ENCODE measurements at places on chromosomes 5 and 9.

DNA sequence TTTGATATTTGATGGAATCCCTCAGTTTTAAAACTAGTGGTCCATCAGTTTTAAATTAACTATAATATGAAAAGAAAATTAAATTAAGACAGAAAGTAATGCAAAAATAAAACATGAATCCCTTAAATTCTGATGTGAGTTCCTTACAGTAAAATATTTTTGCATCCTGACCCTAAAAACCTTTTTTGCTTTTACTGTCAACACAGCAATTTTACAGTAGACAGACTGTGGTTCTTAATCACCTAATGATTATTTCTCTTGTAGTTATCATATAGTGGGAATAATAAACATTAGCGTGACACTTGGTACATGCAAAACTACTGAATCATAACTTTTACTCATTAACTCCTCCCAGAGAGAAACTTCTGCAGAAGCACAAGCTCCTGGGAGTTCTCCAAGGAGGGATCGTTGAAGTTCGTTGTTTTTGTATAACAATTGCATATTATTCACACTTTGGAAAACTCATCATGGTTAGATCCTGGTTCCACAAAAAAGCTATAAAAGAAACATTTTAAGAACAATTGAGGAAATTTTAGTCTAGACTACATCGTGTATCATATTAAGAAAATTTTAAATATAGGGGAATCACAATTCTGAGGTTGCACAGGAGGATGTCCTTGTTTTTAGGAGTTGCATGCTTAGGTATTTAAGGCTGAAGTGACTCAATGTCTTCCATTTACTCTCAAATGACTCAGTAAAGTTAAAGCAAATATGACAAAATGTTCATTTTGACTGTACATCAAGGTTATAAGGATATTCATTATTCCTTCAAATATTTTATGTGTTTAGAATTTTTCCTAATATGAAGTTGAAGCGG is 88.2 kb upstream of the NIPAL4 start:
- no peak for DNase-seq

- DNase-seq = no peak
These were observed 62.6 kb upstream of the IER5L start for GRCh38 chr9:129240581-129241211.

- no peak for DNase-seq
These were observed 70.0 kb downstream of the DMAC1 start for GRCh38 chr9:7729371-7730163.

GRCh38 chr5:181190711-181191525 is 14.1 kb downstream of the TRIM7 start:
- no peak for DNase-seq

DNA sequence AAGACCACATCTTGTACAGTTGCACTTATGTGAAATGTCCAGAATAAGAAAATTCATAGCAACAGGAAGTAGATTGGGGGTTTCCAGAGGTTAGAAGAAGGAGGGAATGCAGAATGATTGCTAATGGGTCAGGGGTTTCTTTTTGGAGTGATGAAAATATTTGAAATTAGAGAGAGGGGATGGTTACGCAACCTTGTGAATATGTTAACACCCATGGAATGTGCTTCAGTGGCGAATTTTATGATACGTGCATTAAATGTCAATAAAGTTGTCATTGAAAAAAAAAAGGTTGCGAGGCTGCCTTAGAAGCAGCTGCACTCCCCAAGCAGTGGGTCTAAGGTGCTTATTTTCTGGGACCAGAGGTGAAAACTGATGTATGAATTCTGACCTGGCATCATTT is 64.4 kb upstream of the SUB1 start:
- no peak for DNase-seq

DNA sequence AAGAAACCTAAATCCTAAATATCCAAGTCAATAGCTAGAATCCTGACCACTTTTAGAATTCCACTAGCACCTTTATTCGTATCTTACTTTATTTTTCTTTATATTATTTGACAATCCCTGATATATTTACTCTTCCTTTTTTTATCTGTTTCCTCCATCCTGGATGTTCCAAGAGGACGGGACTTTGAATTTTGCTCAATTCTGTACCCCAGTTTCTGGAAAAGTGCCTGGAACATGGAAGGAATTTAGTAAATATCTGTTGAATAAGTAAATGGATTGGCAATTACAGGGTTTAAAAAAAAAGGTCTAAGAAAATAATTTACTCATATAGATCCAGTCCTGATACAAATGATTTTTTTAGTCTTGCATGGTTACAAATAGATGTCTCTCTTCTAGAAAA is 1.2 kb upstream of the NIPSNAP3A start:
- DNase-seq = no peak

- no peak for DNase-seq
These were observed 605.0 kb downstream of the RAB3C start for GRCh38 chr5:59187857-59188256.

- DNase-seq = no peak
These were observed 102.4 kb downstream of the CDK5RAP2 start for GRCh38 chr9:120477534-120478001.

DNA sequence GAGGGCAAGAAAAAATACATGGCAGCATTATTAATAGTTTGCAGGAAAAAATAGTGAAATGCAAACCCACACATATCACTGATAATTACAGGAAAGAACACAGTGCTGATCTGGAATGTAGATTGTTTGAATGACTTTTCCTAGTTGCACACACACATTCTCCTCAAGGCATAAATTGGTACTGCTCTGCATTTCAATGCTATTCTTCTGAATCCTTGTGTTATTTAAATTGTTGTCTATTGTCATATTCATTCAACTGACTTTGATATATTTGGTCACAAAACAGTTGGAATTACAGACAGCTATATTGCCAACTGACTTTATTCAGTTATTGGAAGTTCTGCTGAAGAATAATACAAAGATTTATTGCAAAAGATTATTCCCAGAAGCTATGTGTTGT is 139.5 kb downstream of the CDH10 start:
- DNase-seq = no peak

GRCh38 chr5:55063899-55064298 is 38.5 kb upstream of the GZMA start:
- DNase-seq = no peak

GRCh38 chr9:36120705-36121104 is 15.8 kb upstream of the GLIPR2 start:
- DNase-seq = no peak

DNA sequence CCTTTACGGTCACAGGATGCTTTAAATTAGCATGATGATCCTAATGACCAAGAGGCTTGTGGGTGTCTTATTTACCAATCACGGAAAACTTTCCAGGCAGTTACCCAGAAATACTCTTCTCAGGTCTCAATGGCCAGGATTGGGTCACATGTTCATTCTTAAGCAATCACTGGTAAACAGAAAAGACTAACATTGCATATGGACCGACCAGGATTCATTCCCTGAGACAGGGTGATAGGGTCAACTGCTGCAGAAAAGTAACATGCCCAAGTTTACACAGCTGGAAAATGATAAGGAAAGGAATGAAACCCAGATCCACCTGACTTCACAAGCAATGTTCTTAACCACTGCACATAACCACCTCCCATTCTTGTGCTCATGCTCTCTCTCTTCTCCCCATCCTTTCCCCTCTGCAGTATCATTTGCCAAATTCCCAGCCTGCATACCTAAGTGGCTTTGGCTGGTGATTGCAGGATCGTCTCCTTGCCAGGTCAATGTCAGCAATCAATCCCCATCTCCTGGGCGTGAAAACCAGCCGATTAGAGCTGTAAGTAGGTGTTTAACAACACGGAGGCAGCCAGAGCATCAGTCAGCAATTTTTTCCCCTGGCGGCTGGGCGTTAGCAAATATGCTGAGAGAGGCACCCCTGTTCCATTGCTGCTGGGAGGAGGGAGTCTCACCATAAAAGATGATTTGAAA is 219.4 kb downstream of the NMUR2 start:
- DNase-seq = no peak

- no peak for DNase-seq
These were observed 10.5 kb upstream of the ERCC6L2 start for GRCh38 chr9:95864852-95865580.

- DNase-seq = no peak
These were observed 101.5 kb upstream of the ZNF462 start for GRCh38 chr9:106761493-106761892.

GRCh38 chr5:56128113-56128512 is 105.0 kb downstream of the ANKRD55 start:
- DNase-seq = no peak

- DNase-seq = no peak
These were observed 20.8 kb upstream of the CTNNAL1 start for GRCh38 chr9:109033941-109034700.

- DNase-seq = no peak
These were observed 342.0 kb upstream of the ACTBL2 start for GRCh38 chr5:57824623-57825022.

GRCh38 chr9:94757158-94757557 is 30.7 kb downstream of the AOPEP start:
- no peak for DNase-seq

DNA sequence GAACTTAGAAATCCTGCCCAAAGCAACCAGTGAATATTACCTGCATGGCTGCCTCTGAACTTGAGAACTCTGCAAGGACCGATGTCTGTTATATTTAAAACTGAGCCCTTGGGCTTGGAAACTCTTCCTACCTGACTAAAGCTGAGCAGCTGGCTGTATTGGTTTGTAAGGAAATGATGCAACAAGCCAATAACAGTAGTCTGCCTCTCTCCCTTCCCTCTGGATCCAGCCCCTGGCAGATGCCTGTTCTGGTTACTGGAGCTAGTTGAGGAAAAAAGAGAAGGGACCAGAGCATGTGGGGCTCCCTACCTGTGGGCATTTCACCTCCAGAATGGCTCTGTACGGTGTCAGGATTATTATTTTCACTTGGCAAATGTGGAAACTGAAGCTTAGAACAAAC is 34.7 kb downstream of the SH3RF2 start:
- no peak for DNase-seq

DNA sequence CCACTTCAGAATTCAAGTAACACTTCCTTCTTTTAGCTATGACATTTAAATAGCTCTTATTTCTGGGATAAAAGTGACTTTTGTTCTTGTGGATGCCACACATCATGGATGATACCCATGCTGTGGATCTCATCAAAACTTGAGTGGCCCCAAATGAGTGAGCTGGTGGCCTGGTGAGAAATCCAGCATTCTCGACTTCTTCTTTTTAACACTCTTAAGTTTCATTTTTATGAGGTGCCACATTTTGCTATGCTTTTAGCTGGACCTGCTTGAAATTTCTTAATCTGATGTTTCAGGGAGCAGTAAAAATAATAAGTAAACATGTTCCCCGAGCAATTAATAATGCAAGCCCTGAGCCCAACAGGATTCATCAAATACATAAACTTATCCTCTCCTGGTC is 384.8 kb upstream of the MEF2C start:
- DNase-seq = no peak

DNA sequence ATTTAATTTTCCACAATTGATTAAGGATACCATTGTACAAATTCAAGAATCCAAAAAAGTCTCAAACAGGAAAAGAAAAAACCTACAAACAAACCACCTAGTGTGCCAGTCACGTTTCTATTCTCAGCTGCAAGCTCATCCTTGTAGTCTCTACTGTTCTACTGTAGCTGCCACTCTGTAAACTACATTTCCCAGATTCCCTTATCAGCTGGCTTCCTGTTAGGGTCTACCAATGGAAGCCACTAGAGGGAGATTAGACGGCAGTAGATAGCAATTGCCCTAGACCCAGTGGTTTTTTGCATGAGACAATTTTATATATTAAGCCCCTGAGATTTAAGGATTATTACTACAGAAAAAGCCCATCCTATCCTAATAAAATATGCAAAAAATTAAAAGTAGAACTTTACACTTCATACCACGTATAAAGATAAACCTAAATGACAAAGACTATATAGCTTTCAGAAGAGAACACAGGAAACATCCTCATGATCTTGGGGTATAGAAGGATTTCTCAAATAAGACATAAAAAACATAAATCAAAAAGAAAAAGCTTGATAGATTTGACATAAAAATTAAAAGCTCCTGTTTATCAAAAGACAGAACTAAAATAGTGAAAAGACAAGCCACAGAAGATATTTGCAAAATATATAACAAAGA is 37.4 kb downstream of the P4HA2 start:
- DNase-seq = no peak
